ENCODE measurements at places on chromosomes 4 and X. TPM values are rescaled to one million over a fixed set of nuclear protein-coding genes. Genes with fewer than 3 reads are reported as not detected.

The TCEAL5 gene
- not detected for total RNA-seq

The TKTL1 gene
- not detected for total RNA-seq

The MAGEB10 gene
- total RNA-seq: not detected

The CORIN gene
- 0.06 TPM for total RNA-seq

The USP26 gene
- not detected for total RNA-seq

The ZNF711 gene
- total RNA-seq: 0.78 TPM

The ZCCHC18 gene
- 0.07 TPM for total RNA-seq

The VCX gene
- total RNA-seq: not detected

The ARSJ gene
- total RNA-seq: 4.6 TPM

The OTUD6A gene
- total RNA-seq: not detected

The NOA1 gene
- total RNA-seq: 14.0 TPM

The SAGE1 gene
- total RNA-seq: 0.06 TPM

The WDFY3 gene
- total RNA-seq: 9.9 TPM

The PSAPL1 gene
- total RNA-seq: 0.10 TPM

Measured in A549 treated with CORT108297 at 1 μM for 4 hours (cell line).